Bronchial smooth muscle cell (primary cell): ENCODE measurements at places on chromosomes 5 and 9. TPM values are rescaled to one million over a fixed set of nuclear protein-coding genes. Genes with fewer than 3 reads are reported as not detected.

LAMC3 gene
- 0.09 TPM in 1 of 2 replicates, not detected in the other for total RNA-seq

PTGDS gene
- total RNA-seq: 0.79 and 6.0 TPM in 2 replicates

IL7R gene
- 0.17 and 0.79 TPM in 2 replicates for total RNA-seq

COL15A1 gene
- total RNA-seq: 1.1 and 69.5 TPM in 2 replicates

ACOT12 gene
- 0.17 and 0.47 TPM in 2 replicates for total RNA-seq

SLC34A3 gene
- total RNA-seq: not detected in 2 replicates

SPINK13 gene
- not detected in 2 replicates for total RNA-seq

PCDHGB5 gene
- 33.0 and 33.1 TPM in 2 replicates for total RNA-seq

ELOVL7 gene
- under 0.01 and 0.09 TPM in 2 replicates for total RNA-seq

CER1 gene
- total RNA-seq: not detected in 2 replicates

LCN15 gene
- not detected in 2 replicates for total RNA-seq

SOHLH1 gene
- total RNA-seq: not detected in 2 replicates

SELENOP gene
- 87.6 and 223 TPM in 2 replicates for total RNA-seq

GABRA1 gene
- total RNA-seq: not detected in 2 replicates

PCDHB12 gene
- total RNA-seq: 0.16 and 0.86 TPM in 2 replicates

RNF183 gene
- total RNA-seq: not detected in 2 replicates

ASS1 gene
- total RNA-seq: 60.1 and 62.2 TPM in 2 replicates

AJM1 gene
- 0.95 and 1.5 TPM in 2 replicates for total RNA-seq

FOXD4L5 gene
- 0.09 and 0.16 TPM in 2 replicates for total RNA-seq

NR2F1 gene
- 32.5 and 65.0 TPM in 2 replicates for total RNA-seq

INSL4 gene
- total RNA-seq: not detected in 2 replicates

BNC2 gene
- 28.8 and 42.7 TPM in 2 replicates for total RNA-seq

IQGAP2 gene
- 1.1 and 2.1 TPM in 2 replicates for total RNA-seq

ARHGEF37 gene
- total RNA-seq: 1.3 and 1.8 TPM in 2 replicates

FBXL17 gene
- total RNA-seq: 10.6 and 12.1 TPM in 2 replicates

CDHR2 gene
- 0.09 and 0.32 TPM in 2 replicates for total RNA-seq
